ENCODE measurements at places on chromosomes 3 and 15.

DNA sequence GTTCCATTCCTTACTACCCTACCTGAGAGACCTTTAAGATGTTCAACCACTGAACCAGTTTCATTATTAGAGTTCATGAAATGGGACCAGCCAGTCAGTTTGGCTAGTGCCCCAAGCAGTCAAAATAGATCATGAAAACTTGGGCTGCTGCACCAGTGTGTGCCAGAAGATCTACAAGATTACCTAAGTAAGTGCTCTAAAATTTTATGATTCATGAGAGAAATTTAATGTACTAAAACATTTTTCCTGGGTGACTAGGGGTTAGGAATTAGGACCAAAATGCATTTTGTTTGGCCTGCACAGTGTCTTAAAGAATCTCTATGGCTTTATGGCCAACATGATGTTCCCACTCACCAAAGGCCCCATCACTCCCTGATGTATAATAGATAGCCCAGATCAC is 214.7 kb downstream of the ATP8B4 start:
- DNase-seq: no peak

GRCh38 chr15:77282333-77282732 is 137.6 kb downstream of the PEAK1 start:
- no peak for DNase-seq

DNA sequence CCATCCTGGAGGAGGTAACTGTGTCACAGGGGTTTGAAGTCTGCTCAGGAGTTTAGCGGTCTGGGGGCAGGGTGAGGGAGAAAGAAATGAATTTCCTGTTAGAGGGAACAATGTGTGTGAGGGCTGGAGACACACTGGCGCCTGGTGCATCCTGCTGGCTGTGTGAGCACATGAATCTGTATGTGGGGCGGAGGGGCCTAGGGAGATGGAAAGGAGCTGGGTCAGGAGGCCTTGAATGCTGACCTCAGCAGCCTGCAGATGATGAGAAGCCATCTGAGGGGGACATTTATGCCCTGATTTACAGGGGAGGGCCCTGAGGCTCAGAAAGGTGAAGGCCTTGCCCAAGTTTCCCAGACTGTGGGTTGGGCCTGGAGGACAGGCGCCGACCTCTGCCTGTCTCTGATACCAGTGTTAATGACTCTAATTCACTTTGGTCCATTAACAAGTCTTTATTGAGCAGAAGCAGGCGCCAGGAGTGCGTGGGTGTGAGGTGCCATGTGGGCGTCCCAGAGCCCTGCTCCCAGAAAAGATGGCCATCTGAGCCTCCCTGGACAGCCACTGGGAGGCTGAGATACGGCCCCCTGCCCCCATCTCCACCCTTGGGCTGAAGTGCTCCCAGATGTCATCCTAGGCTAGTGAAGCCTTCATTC is 34.8 kb downstream of the LINGO1 start:
- DNase-seq: no peak

- DNase-seq: no peak
Measured at GRCh38 chr3:87410110-87410509, 133.7 kb upstream of the POU1F1 start.

- DNase-seq: no peak
Measured at GRCh38 chr15:62732078-62732477, 310.5 kb upstream of the TPM1 start.

GRCh38 chr15:48373821-48374451 is 42.7 kb downstream of the DUT start:
- no peak for DNase-seq

DNA sequence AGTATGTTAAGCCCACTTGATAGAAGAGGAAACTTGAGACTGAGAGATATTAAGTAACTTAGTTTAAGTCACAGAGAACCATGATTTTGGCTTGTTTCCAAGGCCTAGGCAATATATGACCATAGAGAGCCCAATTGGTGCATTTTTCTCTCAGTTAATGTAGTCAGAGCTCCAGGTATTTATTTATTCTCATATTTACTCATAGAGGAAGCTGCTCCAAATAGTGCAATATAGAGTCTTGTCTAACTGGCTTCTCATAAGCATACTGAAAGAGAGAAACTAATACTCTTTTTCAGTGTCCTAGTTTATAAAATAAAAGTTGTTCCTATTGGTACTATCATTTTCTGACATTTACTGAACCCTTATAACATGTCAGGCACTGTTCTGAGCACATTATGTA is 15.2 kb downstream of the TRNT1 start:
- no peak for DNase-seq

DNA sequence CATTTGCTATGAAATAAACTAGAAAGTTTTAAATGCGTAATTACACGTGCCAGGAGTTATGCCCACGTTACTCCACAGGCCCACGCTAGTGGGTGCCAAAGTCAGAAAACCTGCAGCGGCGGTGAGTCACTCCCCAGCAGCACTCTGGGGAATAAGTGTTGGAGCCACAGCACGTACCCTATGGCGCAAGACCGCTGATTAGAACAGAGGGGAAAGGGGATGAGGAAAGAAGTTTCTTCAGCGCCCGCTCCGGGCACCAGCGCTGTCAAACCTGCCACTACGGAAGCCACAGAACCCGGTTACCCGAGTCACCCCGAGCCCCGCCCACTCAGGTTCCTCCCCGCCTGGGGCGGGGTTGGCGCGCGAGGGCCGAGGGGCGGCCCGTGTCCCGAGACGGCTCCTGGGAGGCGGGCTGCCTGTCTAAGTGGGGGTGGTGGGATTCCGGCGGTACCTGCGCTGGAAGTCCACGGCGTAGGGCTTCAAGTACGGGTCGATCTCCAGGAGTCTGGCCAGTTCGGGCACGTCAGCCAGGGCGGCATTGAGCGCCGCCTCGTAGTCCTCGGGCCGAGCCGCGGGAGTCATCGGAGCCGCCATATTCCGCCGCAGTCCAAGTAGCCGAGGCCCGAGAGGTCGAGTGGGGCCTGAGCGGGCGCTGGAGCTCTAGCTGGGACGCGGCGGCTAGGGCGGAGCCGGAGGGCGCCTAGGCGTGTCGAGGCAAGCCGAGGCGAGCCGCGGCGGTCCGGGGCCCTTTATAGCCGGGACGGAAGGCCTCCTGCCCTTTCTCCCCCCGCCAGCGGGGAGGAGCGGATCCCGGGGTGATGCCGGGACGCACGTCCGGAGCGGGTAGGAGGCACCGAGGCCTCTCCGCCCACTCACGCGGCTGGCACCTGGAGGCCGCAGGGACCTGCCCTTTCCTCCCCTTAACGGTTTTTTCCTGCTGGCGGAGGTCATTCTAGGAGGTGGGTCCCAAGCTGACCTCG is at the start of gene GBE1:
Gene GBE1, minus strand, starts transcription at position 722 of the 980 bp plus-strand sequence. Its CDS starts 128 bp downstream, at position 594.
- DNase-seq: peak; percentile 74

DNA sequence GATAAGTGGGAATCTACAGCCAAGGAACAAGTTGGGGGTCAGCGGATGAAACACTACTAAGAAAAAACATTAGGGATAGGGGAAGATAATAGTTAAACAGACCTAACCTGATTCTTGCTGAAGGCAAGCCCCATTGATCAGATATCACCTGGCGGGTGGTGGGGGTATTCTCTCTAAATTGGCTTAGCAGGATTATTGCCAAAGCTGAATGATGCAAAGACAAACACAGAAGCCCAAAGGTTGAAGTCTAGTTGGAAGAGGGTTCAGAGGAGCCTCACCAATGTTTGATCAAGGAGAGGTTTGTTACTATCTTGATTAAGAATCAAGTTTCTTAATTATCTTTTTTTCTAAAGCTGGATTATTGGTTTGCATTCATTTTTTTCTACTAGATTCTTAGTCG is 371.9 kb upstream of the CNTN4 start:
- DNase-seq: no peak

- no peak for DNase-seq
Measured at GRCh38 chr3:132635052-132635451, 24.6 kb downstream of the ACAD11 start.

GRCh38 chr15:49471733-49472132 is 48.7 kb downstream of the FGF7 start:
- no peak for DNase-seq

DNA sequence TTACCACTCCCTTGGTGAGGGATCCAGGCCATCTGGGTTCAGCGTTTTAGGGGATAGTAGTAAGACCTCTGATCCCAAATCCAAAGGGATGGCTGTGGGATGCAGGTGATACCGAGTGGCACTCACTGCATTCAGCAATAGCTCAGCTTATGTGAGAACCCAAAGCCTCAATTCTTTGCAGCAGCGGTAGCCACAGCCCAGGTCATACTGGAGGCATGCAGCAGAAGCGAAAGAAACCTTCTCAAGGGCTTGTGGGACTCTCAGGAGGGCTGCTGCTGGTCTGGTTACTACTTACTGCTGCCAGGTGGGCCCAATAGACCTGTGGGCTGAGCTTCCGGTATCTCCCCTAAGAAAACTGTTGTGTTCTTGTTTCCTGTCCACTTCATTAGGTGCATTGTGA is 38.0 kb downstream of the CHCHD6 start:
- DNase-seq: no peak

DNA sequence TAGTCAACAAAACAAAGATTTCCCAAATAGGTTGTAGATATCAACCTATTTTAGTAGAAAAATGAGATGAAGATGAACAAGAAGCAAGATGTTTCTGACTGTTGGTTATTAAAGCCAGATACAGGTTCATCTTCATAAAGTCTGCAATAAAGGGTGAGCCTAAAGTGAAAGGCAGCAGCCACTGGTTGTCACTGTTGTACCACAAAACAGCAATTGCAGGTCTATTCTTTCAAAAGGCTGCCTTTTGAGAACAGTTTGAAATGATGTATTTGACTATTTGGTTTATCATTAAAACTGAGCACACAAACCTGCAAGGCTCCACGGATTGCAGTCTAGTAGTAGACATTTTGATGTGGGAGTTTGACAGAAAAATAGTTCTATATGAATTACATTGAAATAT is 543.4 kb downstream of the GBE1 start:
- no peak for DNase-seq

- DNase-seq: no peak
Measured at GRCh38 chr3:16761571-16761970, 123.2 kb upstream of the PLCL2 start.

DNA sequence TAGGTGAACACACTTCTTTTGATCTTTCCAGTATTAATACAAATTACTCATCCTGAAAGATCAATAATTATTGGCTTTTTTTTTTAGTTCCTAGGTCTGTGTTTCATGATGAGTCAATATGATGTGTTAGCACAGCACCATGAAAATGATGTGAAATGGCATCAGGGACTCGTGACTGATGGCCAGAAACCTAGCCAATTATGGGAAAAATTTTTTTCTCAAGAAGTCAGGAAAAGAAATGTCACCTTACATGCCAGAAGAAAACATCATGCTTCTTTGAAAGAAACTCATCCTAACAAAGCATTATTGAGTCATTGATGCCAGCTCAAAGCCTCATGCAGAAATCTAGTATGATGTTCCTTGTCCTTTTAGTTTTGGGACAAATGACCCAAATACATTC is 468.3 kb upstream of the CBLB start:
- DNase-seq: no peak

- no peak for DNase-seq
Measured at GRCh38 chr3:105526360-105527111, 159.8 kb downstream of the ALCAM start.

- no peak for DNase-seq
Measured at GRCh38 chr3:7536921-7537320, 676.0 kb downstream of the GRM7 start.

- DNase-seq: no peak
Measured at GRCh38 chr15:86183596-86184491, 104.2 kb downstream of the AGBL1 start.

- no peak for DNase-seq
Measured at GRCh38 chr3:44996556-44996969, 20.5 kb downstream of the EXOSC7 start.

DNA sequence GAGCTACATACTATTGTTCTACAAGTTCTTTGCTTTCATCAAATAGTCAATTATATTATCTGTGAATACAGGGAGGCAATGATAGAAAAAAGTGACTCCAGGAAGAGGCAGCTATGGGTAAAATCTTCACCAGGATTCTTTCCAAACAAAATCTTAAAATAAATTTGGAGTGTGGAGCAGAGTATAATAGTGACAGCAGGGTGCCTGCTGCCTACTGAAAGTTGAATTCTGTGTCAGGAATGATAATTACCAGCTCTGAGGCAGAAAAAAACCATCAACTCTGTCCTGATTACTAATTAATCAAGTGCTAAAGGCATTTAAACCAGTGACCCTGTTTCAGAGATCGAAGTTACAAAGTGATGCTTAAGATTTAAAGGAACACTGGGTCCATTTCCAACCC is 148.0 kb downstream of the DIPK2A start:
- DNase-seq: no peak

- DNase-seq: no peak
Measured at GRCh38 chr3:120200493-120201235, 84.4 kb downstream of the GPR156 start.

All from stimulated activated CD8-positive, alpha-beta memory T cell treated with anti-CD3 and anti-CD28 coated beads, Interleukin-4, amount 100 ng/mL, for 1 hour (primary cell).